ENCODE measurements at places on chromosomes 13 and 19.

DNA sequence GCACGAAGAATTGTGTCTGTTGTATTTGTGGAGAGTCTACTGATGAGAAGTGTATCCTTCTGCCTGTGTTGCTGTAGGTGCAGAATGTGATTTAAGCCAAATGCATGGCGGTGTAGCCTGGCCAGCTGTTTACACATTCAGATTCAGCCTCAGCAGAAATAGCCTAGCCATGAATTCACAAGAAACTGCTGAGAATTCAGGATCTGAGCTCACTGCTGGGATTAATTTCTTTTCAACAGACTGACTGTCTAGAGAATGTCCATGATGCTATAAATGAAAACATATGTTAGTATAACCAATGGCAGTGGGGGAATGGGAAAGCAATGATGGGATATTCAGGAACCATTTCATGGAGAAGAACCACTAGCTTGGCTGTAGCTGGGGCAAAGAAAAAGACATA, 77.4 kb upstream of the RNF113B start:
- no peak for DNase-seq
- no peak overlapping the region for H3K4me3 ChIP-seq
- no peaks in the 10 kb centered on the region for H3K27me3 ChIP-seq
- H3K4me1 ChIP-seq = no peaks in the 10 kb centered on the region
- H3K27ac ChIP-seq = no peak overlapping the region

- peaks cover 40% of the 10 kb centered on the region for H3K4me1 ChIP-seq
- H3K27me3 ChIP-seq = no peaks in the 10 kb centered on the region
- DNase-seq = no peak
- no peaks in the 10 kb centered on the region for H3K36me3 ChIP-seq
- H3K27ac ChIP-seq = no peak overlapping the region
- no peak overlapping the region for H3K4me3 ChIP-seq
Measured at GRCh38 chr19:575527-576506, 3.4 kb downstream of the BSG start.

- peaks cover 7% of the 10 kb centered on the region for H3K36me3 ChIP-seq
- H3K4me3 ChIP-seq = no peak overlapping the region
- no peaks in the 10 kb centered on the region for H3K4me1 ChIP-seq
- DNase-seq = no peak
- no peaks in the 10 kb centered on the region for H3K27me3 ChIP-seq
- H3K27ac ChIP-seq = no peak overlapping the region
Measured at GRCh38 chr13:100648354-100648753, 26.2 kb downstream of the TMTC4 start.

DNA sequence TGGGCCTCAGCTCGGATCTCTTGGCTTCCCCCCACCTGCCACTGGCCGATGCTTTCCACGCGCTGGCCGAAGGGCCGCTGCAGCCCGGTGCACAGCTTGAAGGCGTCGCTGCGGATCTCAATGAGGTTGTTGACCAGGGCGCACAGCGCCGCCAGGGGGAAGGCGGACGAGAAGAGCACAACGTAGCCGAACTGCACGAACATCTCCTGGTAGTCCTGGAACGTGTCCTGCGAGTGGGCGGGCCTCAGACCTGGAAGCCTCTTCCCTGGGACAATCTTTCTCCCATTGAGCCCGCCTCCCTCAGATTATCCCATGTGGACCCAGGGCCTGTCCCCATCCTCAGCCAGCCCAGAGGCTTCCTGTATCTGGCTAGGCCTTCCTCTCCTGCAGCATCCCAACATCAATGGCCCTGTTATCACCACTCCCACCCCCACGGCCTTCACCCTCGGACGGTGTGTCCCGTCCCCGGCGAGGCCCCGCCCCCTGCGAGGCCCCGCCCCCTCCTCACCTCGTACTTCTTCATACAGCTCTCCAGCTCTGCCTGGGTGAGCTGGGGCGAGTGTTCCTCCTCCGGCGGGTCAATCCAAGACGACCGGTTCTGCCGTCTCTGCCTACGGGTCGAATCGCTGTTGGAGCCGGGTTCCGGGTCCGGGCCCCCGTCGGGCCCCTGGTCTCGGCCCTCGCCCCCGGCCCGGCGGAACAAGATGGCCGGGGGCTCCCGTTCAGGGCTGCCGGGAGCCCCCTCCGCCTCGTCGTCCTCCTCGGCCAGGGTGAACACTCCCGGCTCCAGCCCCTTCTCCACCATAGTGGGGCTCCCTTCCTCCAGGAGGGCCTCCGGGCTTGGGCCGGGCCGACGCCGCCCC, 6.8 kb downstream of the ANO8 start:
- DNase-seq = peak; percentile 55
- no peaks in the 10 kb centered on the region for H3K36me3 ChIP-seq
- no peaks in the 10 kb centered on the region for H3K27me3 ChIP-seq
- peak overlapping the region; percentile 63 for H3K27ac ChIP-seq
- H3K4me1 ChIP-seq = peaks cover 26% of the 10 kb centered on the region
- H3K4me3 ChIP-seq = no peak overlapping the region

DNA sequence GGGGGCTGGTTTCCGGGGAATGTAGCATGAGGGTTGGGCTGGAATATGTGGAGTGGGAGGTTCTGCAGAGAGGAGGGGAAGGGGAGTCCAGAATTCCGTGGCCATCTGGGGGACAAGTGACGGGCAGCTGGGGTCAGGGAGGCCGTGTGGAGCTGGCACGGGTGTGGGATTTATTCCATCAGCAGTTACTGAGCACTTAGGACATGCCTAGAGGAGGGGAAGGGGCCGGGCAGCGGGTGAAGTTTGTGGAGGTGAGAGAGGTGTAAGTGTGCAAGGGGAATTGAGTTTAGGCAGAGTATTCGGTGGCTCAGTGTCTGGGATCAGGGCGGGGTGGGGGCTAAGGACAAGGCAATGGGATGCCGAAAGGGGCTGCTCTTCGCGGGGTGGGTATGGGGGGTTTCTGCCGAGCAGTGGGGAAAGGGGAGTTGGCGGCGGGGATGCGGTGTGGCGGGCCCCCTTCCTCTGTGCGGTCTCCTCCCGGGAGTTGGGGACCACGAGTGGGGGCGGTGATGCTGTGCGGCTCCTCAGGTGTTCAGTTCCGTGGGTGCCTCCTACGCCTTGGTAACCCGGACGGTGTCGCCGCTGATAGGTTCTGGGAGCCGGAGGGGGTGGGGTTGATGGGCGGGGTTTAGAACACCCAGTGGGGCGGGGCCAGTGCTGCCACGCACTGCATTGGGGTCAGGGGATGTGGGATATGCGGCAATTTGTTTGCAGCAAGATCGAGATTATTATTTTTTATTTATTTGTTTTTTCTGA, 5.4 kb downstream of the CCDC61 start:
- H3K27ac ChIP-seq = no peak overlapping the region
- H3K27me3 ChIP-seq = no peaks in the 10 kb centered on the region
- H3K4me3 ChIP-seq = no peak overlapping the region
- peak; percentile 71 for DNase-seq
- peaks cover 3% of the 10 kb centered on the region for H3K36me3 ChIP-seq
- H3K4me1 ChIP-seq = peaks cover 24% of the 10 kb centered on the region

DNA sequence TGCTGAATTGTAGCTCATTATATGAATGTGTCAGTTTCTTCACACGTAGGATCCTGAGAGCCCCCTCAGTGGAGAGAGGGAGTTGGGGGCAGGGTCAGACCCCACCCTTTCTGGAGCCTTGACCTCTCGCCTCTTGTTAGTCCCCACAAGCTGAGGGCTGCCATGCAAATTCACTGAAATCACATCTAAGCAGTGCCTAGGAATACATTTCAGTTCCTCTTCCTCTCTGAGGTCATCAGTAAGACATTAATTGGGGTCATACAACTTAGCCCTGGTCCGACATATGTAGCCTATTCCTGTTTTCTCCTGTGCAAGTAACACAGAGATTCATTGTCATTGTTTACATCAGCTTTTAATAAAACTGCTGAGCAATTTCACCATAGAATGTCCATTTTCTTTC, 30.0 kb downstream of the MYO9B start:
- H3K4me1 ChIP-seq = no peaks in the 10 kb centered on the region
- no peak overlapping the region for H3K4me3 ChIP-seq

GRCh38 chr13:48185018-48185417, 48.0 kb upstream of the ITM2B start:
- H3K27me3 ChIP-seq = no peaks in the 10 kb centered on the region
- H3K36me3 ChIP-seq = no peaks in the 10 kb centered on the region
- peaks cover 58% of the 10 kb centered on the region for H3K4me1 ChIP-seq
- H3K27ac ChIP-seq = peak overlapping the region; percentile 83
